ENCODE measurements at places on chromosomes 2 and 18.

DNA sequence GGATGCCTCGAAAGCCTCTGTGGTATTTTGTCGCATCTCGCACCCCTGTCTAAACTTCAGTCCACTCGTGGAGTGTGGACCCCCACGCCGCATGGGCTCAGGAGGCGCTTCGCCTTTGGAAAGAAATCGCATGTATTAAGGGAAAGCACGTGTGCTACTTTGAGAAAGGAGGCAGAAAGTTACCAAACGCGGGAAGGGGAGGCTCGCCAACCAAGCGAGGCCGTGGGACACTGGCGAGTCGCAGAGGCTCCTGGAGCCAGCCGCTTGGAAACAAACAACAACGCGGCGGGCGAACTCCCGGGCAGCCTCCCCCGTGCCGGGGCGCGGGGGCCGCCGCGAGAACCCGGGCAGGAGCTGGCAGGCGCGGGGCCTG, 455 bp upstream of the AGAP1 start:
- no peak for DNase-seq

DNA sequence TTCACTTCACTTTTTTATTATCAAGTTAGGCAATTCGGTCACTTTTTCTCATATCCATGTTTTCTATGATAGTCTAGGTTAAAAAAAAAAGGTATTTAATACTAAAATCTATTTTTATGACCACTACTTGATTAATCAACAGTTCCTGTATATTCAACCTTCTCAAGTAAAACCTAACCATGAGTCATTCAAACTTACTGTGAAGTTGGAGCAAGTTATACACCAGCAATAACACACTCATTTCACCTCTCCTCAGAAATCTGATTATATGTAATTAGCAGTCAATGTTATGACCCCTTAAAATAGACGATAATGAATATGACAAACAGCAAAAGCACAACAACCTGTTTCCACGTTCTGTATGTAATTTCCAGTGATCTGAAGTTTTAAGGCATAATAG, 35.0 kb upstream of the ADAM17 start:
- no peak for DNase-seq

DNA sequence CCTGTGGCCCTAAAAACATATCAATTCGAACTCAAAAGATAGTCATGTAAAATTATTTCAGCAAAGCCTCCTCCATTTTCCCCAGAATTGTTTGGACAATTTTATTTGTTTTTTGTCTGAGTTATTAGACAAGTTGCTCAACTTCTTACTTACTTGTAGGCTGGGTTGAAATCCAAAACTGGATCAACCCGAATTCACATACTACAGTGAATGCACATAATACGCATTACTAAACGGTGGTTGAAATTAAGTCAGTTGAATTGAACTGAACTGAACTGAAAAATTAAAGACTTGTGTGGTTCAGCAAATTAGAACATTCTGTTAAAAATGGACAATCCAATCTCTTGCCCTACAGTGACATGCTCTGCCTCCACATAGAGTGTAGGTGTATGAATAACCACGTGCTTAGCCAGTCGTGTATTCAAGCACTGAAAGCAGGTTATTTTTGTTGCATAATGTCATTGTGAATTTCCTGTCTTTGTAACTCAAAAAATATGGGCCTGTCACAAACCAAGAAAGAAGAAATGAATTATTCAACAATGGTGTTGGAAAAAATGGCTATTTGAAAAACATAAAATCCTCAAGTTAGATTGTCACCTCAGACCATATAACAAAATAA, 441.0 kb downstream of the TXNL1 start:
- DNase-seq, result no peak

DNA sequence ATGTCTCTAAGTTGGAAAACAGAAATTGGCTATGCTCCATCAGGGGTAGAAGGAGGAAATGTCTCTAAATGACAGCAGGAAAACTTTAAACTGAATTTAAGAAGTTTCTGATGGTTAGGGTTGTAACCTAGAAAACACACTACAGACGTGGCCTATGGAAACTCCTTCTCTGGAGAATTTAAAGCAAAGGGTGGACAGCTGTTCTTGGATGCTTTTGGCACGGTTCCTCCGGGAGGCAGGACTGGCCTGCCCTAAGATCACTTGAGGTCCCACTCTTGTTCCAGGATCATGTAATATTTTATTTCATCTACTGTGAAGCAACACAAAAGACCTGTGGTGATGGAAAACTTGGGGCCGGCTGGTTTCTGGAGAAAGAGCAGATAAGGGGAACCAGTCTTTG, 77.0 kb downstream of the NRP2 start:
- no peak for DNase-seq

DNA sequence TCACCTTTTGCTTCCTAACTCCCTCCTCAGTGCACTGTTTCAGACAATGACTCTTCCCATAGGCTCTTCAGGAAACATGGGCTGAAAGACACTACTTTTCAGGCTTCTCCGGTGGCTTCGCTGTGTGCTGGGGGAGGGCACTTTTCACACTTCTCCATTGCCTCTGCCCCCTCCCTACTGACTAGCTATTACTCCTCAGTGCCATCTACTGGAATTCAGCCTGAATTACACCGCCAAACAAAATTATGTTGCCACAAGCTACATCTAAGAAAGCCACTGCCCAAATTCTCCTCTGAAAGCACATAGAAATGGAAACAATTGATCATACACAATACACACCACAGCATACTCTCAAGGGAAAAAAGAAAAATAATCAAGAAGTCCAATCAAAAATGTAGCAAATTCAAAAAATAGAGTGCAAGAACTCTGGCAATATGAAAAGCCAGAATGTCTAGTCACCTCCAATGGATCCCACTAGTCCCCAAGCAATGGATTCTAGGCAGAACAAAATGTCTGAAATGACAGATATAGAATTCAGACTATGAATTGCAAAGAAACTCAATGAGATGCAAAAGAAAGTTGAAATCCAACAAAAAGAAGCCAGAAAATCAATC, 1139.4 kb upstream of the GYPC start:
- no peak for DNase-seq

GRCh38 chr2:186543561-186544131, 46.2 kb upstream of the ITGAV start:
- no peak for DNase-seq

DNA sequence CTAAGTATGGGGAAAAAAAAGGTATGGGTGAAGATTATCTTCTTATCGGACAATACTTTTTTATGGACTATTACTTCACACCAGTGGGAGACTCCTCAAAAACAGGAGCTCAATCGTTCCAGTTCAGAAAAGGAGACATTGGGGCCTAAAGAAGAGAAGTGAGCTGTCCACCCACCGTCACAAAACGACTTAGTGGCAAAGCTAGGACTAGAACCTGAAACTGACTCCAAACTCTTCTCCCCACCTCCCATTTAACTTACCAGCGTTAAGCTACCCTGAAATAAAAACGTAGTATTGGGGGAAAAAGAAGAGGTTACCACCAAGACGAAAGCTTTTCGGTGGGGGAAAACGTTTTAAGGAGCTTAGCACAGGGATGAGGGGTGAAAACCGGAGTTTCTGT, 503 bp downstream of the GTF3C3 start:
- DNase-seq, result no peak

DNA sequence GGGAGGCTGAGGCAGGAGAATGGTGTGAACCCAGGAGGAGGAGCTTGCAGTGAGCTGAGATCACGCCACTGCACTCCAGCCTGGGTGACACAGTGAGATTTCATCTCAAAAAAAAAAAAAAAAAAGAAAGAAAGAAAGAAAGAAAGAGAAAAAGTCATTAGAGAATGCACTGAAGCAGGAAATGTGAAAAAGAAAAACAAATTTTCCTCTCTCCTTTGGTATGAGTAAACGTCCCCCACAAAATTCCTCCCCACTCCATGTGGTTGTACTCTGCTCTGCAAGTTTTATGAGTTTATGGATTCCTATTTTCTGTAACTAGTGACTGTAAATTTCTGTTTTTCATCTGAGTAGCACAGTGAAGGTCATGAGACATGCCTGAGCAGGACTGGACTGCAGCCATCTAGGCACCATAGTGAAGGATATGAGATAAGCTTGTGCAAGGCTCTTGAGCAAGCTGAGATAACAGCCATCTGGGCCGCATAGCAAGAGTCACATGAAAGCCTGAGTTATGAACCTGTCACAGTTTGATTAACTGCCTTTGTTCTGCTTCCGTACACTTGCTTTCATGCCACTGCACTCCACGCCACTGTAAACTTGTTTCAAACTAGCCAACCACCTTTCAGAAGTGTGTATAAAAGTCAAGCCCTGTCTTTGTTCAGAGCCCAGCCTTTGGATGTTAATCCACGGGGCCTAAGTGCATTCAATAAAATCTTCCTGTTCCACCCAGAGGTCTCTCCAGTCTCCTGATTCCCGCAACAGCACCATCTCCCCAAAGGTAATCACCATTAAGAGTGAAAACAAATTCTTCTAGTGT, 50.2 kb downstream of the SKA1 start:
- DNase-seq, result no peak

DNA sequence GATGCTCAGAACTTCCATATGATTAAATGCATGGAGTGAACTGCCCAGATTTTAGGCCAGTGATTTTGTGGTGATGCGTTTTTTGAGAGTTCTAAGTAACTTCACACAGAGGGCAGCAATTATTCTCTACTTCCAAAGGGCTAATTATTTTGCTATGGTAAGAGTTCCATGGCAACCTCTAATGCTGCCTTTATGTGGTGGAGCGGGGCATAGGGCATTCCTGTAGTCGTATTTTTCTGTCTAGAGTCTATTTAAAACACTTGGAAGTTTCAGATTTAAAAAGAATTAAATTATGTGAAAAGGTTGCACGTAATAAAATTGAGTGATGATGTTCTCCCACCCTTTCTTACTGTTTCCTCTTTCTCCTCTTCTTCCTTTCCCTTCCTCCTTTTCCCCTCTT, 63.9 kb upstream of the EML6 start:
- DNase-seq, result no peak

- DNase-seq, result no peak
Observed at GRCh38 chr2:109158237-109158636, 29.2 kb downstream of the SH3RF3 start.

GRCh38 chr2:112709703-112710102, 11.1 kb upstream of the NT5DC4 start:
- no peak for DNase-seq

DNA sequence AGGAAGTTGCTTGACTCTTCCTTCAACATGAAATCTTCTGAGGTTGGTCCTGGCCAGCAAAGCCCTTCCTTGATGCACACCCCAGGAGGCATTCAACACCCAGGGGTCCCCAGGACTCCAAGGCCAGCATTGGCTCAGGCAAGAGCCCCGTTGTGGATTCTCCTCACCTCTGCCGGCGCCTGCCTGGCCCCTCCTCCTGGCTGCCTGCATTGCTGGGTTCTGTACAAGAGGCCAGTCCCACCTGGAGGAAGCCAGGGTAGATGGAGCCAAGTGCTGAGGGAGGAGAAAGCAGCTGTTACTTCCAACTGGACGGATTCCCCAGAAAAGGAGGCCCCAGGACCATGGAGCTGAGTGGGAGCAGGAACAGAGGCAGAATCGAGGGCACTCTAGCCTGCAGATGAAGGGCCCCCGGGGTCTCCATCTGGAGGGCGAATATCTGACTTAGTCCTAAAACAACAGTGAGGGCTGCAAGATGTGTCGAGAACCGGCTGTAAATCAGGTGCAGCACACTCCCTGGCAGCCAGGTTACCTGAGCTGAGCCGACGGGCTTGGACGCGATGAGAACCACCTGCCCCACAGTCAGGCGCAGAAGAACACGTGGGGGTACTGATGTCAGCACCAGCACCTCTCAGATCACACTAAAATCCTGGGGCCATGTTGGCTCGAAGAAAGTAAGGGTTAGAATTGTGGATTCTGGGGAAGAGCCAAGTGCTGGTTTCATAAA, 399.6 kb upstream of the SALL3 start:
- no peak for DNase-seq

GRCh38 chr2:88448248-88448647, 4.2 kb downstream of the FOXI3 start:
- DNase-seq, result no peak

DNA sequence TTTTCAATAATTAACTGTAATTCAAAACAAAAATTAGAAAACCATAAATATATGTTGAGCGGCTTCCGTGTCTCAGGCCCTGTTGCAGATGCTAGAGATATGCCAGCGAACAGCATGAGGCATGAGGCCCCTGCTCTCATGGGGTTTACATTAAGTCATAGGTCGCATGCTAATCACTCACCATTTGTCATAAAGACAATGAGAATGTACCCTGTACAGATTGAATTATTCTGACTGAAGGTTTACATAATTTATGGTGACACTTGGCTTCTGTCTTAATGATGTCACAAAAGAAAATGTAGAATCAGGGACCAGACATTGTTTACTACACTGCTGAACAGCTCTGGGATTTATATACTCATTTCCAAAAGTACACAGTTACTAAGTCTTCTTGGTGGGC, 5.9 kb upstream of the VAPA start:
- no peak for DNase-seq

DNA sequence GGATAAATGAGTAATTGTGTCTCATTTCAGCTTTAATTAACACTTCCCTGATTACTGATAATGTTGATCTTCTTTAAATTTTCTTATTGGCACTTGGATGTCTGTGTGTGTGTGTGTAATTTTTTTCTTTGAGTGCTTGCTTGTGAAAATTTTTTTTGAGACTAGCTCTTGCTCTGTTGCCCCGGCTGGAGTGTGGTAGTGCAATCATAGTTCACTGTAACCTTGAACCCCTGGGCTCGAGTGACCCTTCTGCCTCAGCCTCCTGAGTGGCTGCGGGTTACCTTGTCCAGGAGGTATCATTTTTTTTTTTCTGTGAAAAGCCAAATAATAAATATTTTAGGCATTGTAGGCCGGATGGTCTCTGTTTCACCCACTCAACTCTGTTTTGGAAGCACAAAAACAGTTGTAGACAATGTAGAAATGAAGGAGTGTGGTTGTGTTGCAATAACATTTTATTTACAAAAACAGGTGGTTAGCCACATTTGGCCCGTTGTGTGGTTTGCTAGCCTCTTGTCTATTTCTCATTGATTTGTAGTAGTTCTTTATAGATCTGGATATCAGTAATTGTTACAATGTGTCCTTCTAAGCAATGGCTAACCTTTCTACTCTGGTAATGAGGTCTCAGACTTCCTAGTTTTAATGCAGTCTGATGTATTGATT, 7.9 kb downstream of the IL1RL2 start:
- no peak for DNase-seq

GRCh38 chr2:122218596-122218995, 463.1 kb downstream of the TSN start:
- no peak for DNase-seq

Measured in CD4-positive, alpha-beta T cell (primary cell).